Stimulated activated CD8-positive, alpha-beta memory T cell treated with anti-CD3 and anti-CD28 coated beads, Interleukin-2, amount 100 ng/mL, for 1 hour (primary cell): ENCODE measurements at places on chromosomes 1 and 21.

DNA sequence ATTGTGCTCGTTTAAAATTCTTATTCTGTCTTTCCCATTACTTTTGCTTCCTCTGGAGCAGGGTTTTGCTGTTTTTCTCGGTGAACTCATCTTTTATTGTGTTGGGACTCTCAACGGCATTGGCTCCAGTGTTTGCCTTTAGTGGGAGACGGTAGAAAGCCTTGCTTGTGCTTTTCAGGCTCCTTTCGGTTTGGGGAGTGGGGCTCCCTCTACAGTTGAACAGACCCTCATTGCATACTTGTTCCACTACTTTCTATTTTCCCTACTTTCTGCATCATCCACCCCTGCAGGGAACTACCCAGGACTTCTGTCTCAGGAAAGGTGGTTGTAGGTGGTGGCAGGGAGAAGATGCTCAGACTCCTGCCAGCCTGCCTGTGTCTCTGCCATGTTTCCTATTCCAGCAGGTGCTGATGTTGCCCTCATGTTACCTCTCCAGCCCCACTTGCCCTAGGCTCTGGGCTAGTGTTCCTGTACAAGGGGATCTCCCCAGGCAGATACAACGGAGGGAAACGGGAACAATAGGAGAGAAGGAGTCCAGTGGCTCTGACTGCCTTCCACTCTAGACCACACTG, 68.5 kb upstream of the ZBTB18 start:
- DNase-seq: no peak

- no peak for DNase-seq
Observed at GRCh38 chr1:229075217-229075616, 195.7 kb upstream of the RAB4A start.

DNA sequence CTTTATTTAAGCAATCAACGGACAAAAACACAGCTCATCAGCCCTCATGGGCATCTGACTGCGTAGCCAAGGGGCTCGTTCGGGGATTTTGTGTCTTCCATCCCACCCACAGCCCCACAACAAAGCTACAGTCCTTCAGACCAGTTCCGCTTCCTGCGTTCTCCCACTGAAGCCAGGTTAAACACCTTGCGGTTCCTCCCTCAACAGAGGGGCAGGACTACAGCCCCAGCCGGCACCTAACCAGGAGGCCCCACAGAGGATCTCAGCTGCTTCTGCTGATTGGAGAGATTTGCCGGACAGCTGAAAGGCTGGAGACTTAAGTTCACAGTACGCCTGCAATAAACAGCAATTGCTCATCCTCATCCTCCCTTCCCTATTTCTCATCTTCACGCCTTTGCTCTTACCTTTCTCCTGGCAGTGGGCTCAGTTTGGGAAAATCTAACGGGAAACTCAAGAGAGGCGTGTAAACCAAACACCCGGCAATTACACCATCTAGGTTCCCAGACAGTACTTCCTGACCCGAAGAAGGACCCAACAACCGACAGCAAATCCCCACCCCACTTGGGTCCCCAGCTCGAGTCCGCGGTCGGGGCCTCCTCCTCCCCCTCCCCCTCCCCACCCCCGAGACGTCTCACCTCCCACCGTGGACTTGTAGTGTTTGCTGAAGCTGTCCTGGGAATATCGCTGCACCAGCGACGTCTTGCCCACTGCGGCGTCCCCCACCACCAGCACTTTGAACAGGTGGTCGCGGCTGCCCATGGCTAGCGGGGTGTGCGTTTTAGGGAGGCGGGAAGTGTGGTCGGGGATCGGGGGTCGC, 876 bp downstream of the RAB29 start:
- DNase-seq: peak; percentile 7

GRCh38 chr1:23864801-23865542, 3.1 kb downstream of the FUCA1 start:
- no peak for DNase-seq

GRCh38 chr1:22705586-22705985, 5.1 kb upstream of the EPHB2 start:
- no peak for DNase-seq

GRCh38 chr1:205991237-205991636, 12.0 kb downstream of the RAB7B start:
- no peak for DNase-seq

- peak; percentile 16 for DNase-seq
Observed at GRCh38 chr1:178501705-178502329, 5.1 kb upstream of the CLEC20A start.

GRCh38 chr21:43196826-43197225, 28.0 kb downstream of the CRYAA start:
- DNase-seq: no peak

DNA sequence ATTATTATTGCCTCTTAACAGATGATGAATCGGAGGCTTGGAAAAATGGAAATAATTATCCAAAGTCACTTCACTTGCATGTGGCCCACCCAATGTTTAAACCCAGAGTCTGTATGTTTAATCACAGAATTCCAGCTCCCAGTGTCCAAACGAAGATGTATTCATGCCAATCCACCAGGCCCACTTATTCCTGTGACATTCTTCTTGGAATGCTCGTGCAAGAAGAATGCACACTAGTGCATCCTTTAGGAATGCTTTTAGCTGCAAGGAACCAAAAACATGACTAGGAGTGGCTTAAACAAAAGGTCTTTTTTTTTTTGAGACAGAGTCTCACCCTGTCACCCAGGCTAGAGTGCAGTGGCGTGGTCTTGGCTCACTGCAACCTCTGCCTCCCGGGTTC, 8.9 kb upstream of the OPRD1 start:
- no peak for DNase-seq

DNA sequence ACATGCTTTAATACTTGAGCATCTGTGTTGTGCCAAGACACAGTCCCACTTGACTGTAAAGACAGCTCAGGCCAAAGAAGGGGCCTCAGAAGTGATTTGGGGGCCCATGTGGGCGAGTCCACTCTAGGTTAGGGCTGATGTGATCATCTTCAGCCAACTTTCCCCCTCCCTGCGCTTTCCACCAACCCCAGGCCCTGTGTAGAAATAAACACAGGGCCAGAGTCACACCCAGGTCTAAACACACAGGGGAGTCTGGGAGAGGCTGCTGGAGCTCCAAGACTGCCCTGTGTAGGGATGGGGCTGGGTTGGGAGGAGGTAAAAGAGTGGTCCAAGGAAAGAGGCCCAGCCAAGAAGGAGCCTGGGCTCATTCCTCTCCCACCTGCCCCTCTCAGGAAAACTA, 2.5 kb upstream of the WNT2B start:
- DNase-seq: no peak

DNA sequence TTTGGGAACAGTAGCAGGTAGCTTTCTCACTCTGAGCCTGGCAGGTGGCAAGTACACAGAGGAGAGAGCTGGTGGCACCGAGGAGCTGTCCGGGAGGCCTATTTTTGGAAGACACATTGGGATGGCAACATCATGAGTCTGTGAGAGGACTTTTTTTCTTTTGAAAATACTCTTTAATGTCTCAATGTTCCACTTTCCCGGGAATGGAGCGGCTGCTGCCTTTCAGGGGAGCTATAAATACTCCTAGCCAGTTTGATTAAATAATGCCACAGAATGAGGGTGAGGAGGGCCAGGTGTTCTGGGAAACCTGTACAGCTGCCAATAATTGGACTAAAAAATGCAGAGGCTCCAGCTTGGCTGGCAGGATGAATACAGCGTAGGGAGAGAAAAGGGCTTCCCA, 93.3 kb upstream of the COG2 start:
- no peak for DNase-seq

- no peak for DNase-seq
Observed at GRCh38 chr1:108881369-108881768, 4.6 kb downstream of the GPSM2 start.

DNA sequence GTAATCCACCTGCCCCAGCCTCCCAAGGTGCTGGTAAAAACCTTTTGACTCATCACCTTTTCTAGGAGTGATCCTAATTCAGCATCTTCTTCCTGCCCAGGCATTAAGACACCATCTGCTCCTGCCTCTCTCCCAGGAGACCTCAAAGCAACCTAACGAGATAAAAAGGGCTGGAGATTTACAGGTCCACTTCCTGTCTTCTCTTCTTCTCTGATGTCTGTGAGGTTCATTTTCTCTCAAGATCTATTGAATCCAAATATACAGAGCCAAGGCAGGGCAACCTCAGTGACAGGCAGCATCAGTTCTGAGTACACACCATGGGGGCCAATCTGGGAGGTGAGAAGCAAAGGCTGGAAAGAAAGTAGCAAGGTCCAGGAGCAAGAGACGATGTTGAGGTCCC, 219.4 kb downstream of the SETD4 start:
- no peak for DNase-seq

DNA sequence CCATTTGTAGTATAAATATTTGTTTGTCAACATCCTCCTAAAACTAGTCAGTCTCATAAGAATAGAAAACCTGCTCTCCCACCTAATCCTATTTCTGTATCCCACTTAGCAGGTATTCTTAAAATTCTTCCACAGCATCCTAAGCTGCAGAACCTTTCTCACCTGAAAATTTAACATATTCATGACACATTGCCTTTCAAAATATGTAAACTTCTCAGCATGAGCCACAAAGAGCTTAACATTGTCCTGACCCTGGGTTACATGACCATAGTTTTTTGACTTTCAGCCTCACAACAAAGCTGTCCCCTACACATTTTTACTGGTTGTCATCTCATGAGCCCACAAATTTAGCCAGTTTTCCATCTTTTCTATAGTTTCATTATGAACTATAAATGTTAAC, 712.1 kb downstream of the LTN1 start:
- DNase-seq: no peak

- DNase-seq: no peak
Observed at GRCh38 chr1:101181930-101182329, 54.9 kb upstream of the S1PR1 start.

GRCh38 chr1:178484698-178485225, 12.0 kb downstream of the CLEC20A start:
- no peak for DNase-seq

- DNase-seq: no peak
Observed at GRCh38 chr1:86567878-86568277, 21.0 kb downstream of the CLCA4 start.

DNA sequence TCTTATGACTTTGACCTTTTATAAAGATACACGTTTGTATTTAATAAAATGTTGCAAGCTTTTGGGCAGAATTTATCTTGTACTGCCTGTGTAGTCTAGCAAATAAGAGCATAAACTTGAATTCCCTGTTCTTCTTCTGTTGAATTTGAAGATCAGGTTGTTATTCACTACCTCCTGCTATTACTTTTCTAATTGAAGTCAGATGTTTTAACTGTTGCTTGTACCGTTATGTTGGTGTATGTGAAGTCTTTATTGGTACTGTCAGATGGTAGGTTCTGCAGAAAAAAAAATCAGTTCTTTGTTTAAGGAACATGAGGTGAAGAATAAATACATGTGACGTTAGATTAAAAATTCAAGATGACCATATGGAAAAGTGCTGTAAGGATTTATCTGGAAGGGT, 69.1 kb downstream of the DYRK1A start:
- no peak for DNase-seq

DNA sequence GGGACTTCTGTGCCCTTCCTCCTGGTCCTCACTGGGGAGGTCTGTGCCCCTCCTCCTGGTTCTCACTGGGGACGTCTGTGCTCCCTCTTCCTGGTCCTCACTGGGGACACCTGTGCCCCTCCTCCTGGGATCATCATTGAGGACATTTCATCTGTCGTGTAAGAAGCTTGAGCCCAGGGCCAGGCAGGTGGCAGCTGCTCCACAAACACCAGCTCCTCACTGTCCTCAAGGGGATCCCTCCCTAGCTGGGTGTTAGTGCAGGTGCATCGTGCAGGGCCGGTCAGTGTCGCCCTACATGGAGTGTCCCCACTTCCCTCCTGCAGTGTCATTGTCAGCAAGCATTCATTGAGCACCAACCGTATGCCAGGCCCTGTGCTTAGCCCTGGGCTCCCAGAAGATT, 312.7 kb downstream of the PTPRU start:
- DNase-seq: no peak

GRCh38 chr1:18644973-18645746, 14.5 kb downstream of the PAX7 start:
- DNase-seq: no peak

GRCh38 chr1:2597441-2598328, 11.1 kb downstream of the PRXL2B start:
- DNase-seq: no peak

DNA sequence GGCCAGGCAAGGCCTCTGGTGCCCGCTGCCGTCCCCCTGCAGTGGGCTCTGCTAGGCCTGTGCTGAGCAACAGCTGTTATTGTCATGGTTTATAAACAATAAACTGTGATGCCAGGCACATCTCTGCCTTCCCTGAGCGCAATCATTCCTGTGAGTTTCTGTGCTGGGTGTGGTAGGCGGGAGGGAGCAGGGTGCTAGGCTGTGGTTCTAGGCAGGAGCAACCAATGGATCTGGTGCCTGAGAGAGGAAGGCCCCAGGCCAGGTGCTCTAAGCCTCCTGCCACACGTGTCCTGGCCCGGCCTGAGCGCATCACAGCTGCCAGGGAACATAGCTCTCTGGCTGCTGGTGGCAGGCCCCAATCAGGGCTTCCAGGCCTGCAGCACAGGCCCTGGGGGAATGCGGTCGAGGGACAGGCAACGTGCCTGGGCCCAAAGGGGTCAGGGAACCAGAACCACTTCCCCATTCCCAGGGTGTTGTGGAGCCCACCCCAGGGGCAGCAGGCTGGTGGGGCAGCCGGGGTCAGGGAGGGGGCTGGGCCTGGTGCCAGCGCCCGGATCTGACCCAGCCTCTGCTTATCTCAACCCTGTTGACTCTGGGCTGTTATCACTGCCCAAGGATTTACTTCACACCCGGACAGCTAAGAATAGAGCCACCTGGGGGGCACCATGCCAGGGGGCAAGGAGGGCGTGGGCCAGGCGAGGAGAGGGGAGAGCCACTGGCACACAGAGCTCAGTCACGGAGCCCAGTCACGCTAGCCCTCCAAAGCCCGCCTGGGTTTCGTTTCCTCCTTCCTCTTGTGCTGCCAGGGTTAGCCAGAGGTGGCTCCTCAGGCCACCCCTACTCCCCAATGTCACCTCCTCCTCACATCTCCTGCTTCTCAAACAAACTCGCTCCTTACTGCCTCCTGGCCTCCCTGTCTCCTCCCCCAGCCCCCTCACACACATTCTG, 11.5 kb downstream of the TRIM46 start:
- no peak for DNase-seq

GRCh38 chr1:158570480-158570879, at the start of gene OR6P1:
TSS of gene OR6P1 (minus strand) at chr1:158570580. CDS start at chr1:158563604, 6,976 bp downstream.
- DNase-seq: no peak

DNA sequence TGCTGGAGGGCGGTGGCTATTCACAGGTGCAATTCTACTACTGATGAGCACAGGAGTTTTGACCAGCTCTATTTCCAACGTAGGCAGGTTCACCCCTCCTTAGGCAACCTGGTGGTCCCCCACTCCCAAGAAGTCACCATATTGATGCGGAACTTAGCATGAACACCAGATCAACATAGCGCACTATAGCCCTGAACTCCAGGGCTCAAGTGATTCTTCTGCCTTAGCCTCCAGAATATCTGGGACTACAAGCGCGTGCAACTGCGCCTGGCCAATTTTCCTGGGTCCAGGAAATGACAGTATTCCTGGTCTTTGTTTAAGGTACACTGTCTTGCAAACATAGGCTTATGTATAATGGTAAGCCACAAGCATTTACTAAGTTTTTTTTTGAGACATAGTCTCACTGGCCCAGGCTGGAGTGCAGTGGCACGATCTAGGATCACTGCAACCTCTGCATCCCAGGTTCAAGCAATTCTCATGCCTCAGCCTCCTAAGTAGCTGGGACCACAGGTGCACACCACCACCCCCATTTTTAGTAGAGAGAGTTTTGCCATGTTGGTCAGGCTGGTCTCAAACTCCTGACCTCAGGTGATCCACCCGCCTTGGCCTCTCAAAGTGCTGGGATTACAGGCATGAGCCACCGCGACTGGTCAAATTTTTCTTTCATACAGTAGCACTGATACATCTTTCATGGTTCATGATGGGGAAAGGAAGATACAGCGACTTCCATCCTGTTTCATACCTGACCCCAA, 12.6 kb downstream of the MCL1 start:
- no peak for DNase-seq
